ENCODE measurements at places on chromosomes 3 and 15.

DNA sequence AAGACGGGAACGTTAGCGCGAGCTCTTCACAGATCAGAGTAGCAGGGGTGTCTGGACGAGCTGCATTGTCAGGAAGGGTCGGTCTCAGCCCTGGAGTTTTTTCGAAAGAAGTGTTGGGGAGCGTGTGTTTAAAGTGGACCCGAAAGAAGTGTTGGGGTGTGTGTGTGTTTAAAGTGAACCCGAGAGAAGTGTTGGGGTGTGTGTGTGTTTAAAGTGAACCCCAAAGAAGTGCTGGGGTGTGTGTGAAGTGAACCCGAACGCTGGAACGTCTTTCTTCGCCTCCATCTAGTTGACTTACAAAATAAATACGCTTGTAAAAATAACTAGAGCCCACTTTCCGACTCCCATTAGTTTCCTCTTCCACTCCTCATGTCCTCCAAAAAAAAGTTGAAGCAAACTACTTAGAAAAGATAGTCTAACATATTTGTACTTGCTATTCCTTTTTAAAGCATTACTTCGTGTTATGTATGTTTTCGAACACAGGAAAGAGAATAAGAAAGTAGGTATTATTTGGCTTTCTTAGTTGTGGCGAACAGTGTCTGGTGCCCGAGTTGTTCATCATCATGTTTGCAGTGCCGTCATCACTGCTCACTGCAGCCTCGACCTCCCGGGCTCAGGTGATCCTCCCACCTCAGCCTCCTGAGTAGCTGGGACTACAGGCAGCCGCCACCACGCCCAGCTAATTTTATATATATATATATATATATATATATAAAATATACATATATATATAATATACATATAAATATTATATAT, 1.0 kb downstream of the LRCH3 start:
- DNase-seq: peak; percentile 49

DNA sequence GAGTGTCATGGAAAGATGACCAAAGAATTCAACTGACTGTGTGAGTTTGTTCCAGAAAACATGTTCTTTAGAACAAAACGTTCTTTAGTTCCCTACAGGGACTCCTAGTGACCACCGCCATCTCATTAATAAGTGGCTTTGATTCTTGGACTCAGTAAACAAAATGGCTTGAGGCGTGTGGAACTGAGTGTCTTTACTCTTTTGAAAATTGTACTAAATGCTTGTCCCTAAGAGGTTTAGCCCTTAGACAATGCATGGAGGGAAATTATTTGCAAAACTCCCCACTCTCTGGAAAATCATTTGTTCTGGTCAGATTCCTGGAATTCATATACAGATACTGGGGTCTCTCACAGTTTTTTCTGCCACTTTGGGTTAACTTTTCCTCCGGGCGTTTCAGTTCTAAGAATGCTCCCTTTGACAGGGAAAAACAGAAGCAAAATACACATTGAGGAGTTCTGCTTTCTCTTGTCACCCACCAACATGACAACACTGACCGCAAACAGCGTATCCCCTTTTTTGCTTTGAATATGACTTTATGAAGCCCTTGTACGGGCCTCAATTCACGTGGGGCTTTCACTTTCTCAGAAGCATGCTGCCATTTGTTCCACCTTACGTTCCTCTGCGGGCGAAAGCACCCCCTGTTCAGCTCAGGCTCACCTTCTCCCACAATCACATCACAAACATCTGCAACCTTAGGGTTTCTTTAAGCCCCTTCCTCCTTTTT, 15.3 kb upstream of the NRROS start:
- DNase-seq: peak; percentile 39

DNA sequence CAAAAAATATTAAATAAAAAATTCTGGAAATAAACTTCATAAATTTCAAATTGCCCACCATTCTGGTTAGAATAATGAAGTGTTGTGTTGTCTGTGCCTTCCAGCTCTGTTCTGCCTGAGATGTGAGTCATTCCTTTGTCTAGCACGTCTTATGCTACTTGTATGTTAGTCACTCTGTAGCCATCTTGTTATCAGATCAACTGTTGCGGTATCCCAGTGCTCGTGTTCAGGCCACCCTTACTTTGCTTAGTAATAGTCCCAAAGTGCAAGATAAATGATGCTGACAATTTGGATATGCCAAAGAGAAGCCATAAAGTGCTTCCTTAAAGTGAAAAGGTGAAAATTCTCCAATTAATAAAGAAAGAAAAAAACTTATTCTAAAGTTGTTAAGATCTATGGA, 527.5 kb downstream of the NAALADL2 start:
- DNase-seq: no peak

DNA sequence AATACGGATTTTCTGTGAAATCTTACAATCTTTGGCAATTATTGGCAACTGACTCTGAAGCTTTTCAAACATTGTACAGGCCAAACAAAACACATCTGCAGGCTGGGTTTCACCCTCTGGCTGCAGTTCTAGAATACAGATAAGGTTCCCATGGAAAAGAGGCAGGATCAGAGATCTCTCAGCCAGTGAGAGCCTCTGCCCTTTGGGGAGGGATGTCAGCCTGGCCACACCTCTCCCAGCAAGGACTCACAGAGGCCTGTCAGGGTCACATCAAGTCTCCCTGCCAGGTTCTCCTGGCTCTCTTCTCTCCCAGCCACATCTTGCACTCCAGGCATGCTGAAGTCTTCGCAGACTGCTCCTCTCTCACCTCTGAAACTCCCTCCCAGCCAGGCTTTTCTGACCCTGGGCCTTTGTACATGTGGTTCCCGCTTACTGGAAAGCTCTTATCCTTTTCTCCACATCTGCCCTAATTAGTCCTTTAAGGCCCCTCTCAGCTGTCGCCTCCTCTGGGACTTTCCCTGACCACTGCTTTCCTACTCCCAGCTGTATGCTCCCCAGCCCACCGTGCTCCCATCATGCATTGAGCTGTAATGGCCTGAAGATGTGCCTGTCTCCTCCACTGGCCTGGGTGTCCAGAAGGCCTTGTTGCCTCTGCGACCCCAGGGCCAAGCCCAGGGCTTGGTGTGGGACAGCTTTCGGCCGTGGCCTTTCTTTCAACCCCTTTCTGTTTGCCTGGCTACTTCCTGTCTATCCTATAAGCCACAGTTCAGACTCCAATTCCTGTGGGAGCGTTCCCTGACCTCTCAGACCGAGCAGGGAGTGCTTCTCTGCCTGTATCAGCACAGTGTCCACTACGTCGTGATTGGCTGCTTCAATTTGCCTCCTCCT, 4.3 kb downstream of the RBP1 start:
- no peak for DNase-seq

DNA sequence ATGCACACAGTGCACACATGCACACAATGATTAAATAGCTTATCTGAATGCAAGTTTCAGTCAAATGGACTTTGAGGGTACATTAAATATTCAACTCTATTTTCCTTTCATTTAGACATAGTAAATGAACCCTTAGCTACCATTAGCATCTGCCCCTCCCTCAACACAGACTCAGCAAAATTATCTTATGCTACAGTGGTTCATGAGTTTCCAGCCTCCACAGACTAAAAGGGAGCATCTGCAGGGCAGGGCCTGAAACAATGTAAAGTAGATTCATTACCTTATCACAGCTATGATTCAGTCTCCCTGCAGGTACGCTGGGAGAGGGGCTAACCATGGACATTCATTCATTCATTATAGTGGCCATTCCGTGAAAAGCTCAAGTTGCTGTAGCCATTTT, 329.1 kb downstream of the VGLL3 start:
- no peak for DNase-seq

DNA sequence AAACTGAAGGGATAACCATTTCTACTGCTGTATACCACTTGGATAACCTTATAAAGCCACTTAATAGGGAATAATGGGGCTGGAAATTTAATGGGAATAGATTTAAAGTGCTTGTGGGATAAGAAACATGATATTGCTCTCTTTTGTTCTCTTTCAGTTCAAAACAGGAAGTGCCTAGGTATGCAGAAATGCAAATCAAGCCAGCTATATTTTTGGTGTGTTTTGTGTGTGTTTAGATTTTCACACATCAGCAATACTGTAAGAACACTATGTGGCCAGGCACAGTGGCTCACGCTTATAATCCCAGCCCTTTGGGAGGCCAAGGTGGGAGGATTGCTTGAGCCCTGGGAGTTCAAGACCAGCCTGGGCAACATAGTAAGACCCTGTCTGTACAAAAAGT, 442.3 kb upstream of the TPRG1 start:
- no peak for DNase-seq

DNA sequence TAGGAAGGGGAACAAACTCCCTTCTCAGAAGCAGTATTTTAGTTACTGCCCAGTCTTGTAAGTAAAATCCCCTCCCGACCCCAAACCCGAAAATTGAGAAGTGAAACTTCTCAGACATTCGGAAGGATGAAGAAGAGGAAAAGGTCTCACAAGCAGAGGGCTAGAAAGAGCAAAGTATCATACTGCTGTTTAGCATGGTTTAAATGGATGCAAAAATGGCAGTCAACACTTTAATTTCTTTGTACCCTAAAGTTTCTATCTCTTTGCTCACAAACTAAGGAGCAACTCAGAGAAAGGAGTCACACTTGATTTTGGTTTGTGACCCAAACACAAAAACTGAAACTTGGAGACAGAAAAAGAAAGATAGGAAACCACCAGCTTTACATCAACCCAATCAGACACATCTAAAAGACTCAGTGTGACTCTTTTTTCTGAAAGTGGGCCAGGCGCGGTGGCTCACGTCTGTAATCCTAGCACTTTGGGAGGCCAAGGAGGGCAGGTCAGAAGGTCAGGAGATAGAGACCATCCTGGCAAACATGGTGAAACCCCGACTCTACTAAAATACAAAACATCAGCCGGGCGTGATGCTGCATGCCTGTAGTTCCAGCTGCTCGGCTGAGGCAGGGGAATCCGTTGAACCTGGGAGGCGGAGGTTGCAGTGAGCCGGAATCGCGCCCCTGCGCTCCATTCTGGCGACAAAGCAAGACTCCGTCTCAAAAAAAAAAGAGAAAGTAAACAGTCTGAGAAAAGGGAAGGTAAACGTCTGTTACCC, 63.2 kb upstream of the ATP11B start:
- no peak for DNase-seq

DNA sequence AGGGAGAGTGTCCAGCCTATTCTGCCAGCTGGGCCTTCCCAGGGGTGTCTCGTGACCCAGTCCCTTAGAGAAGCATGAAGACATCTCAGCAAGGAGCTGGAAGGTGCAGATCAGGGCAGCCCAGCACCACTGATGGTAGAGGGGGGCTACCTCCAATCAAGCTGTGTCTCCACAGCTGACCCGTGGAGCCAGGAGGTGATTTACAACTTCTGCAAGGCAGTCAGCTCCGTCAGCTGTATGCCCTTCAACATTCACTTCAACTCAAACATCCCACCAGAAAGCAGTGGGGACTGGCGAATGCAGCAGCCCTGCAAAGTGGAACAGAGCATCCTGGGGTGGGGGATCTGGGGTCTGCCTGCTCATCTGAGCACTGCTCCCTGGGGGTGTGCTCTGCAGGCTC, 32.6 kb upstream of the FRG2C start:
- no peak for DNase-seq

- DNase-seq: no peak
Measured at GRCh38 chr15:36914466-36914865, 185.9 kb downstream of the MEIS2 start.

DNA sequence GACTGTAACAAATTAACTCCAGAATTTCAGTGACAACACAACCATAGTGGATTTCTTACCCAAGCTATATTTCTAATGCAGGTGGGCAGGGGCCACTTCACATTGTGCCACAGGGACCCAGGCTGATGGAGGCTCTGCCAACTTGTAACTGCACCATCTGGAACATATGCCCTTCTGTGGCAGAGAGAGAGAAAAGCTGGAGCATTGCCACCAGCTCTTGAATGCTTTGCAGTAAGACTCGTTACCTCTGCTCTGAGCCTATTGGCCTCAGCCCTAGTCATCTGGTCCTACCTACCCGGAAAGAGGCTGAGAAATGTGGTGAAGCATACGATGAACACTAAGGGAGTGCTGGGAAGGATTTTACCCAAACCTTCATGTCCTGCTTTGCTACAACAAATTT, 587.1 kb downstream of the ZNF385D start:
- no peak for DNase-seq

DNA sequence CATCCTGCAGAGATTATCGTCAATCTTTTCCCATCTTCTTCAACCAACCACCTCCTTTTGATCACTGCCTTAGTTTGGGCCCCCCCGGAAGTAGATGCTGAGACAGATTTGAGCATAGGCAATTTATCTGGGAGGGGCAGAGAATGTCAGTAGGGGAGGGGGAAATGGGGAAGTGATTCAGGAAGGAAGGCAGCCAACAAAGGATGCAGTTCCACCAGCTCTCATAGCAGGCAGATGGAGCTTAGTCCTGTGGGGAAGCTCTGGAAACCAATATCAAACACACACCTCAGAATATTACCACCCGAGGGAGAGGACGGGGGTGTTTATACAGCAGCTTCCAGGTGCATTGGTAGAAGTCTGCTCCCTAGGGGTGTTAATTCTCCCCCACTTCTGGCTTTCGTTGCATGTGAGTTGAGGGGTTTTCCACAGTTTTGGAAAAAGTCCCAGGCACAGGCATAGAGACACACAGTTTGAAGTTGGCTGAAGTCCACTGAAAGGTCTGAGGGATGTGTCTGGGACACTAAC, 91.5 kb upstream of the TNFAIP8L3 start:
- DNase-seq: no peak

DNA sequence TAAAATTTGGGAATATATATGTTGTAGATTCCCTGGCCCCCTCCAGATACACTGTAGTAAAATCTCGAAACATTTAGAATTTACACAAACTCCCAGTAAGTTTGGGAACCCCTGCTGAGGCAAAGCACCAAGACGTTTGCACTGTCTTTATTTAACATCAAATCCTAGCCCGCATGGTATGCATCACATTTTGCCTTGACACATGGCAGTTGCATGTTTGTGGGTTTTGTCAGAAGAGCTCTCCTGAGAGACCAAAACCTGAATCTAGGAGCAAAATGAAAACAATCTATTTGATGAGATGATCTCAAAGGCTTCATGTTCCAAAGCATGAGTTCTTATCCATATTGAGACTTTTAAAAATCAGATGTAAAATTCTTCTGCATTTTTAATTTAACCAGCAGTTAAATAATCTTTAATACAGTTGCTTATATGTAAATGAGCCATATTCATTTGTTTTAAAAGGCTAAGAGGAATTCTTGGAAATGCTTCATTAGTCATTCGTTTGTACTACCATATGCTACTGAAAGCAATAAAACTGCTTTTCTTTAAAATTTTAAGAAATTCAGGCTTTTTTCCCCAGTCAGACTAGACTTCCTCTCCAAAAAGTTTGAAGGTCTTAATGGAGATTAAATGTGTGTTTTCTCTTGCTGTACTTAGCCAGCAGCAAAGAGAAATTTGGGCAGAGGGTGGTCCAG, 105.2 kb upstream of the BOC start:
- no peak for DNase-seq

GRCh38 chr15:75693501-75694240, 19.0 kb downstream of the CSPG4 start:
- no peak for DNase-seq

DNA sequence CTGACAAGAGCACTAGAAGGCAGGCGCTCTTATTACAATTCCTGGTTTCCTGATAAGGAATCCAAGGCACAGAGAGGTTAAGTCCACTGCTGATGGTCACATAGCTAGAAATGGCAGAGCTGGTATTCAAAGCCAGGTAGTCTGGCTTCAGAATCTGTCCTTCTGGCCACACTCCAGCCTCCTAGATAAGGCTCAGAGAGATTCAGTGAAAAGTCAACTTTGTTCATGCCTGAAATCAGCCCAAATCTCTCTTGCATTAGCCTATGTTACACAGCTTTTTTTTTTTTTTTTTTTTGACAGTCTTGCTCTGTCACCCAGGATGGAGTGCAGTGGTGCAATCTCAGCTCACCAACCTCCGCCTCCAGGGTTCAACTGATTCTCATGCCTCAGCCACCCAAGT, 21.1 kb upstream of the CMTM8 start:
- no peak for DNase-seq
